ENCODE measurements at places on chromosomes 11 and 22. TPM values are rescaled to one million over a fixed set of nuclear protein-coding genes. Genes with fewer than 3 reads are reported as not detected.

Gene NAT10
- total RNA-seq = 23.0 TPM

Gene ASCL2
- total RNA-seq = 4.1 TPM

Gene SMC1B
- 0.10 TPM for total RNA-seq

Gene KLHDC7B
- 0.10 TPM for total RNA-seq

Gene OR4C13
- total RNA-seq = not detected

Gene OR51E2
- not detected for total RNA-seq

Gene CNTF
- 1.1 TPM for total RNA-seq

Gene TSSK2
- total RNA-seq = not detected

Gene OR51B2
- total RNA-seq = 1.0 TPM

Gene DKK3
- 145 TPM for total RNA-seq

Gene PKNOX2
- 12.3 TPM for total RNA-seq

Gene MAPK11
- total RNA-seq = 4.0 TPM

Gene INSC
- total RNA-seq = 3.8 TPM

Gene CLDN5
- total RNA-seq = 147 TPM

Gene C1QTNF4
- 5.3 TPM for total RNA-seq

Gene LRRC10B
- 0.51 TPM for total RNA-seq

Gene SLC22A25
- not detected for total RNA-seq

Gene BARX2
- 14.3 TPM for total RNA-seq

Gene CPT1A
- 14.2 TPM for total RNA-seq

Gene POU2AF2
- total RNA-seq = 0.41 TPM

Gene SOX10
- 14.9 TPM for total RNA-seq

Gene SIK2
- total RNA-seq = 25.4 TPM

Gene KRTAP5-11
- total RNA-seq = not detected

Gene OR4D5
- total RNA-seq = not detected

Gene BTBD18
- not detected for total RNA-seq

Gene TRPM5
- 0.41 TPM for total RNA-seq

Gene OR2D2
- total RNA-seq = not detected

Gene TMEM45B
- 1.5 TPM for total RNA-seq

Gene MPPED2
- 7.8 TPM for total RNA-seq

Gene NFAM1
- 0.72 TPM for total RNA-seq

Gene EMID1
- 13.8 TPM for total RNA-seq

Gene CABP7
- total RNA-seq = 0.21 TPM

Gene DDI1
- total RNA-seq = not detected
